ENCODE measurements at places on chromosomes 5 and 9.

DNA sequence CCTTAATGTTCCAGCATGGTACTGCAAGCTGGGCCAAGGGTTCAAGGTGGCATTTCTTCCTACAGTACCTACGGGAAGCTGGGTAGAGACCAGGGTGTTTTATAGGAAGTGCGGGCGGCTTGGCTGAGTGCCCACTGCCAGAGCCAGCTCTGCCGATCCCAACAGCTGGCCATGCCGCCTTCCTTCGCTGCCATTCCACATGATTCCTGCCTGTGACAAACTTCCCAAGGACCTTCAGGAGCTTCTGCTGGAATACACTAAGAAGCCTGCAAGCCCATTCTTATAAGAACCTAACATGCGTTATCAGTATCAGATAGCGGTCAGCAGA is 22.0 kb downstream of the MYO10 start:
- no peak for DNase-seq

DNA sequence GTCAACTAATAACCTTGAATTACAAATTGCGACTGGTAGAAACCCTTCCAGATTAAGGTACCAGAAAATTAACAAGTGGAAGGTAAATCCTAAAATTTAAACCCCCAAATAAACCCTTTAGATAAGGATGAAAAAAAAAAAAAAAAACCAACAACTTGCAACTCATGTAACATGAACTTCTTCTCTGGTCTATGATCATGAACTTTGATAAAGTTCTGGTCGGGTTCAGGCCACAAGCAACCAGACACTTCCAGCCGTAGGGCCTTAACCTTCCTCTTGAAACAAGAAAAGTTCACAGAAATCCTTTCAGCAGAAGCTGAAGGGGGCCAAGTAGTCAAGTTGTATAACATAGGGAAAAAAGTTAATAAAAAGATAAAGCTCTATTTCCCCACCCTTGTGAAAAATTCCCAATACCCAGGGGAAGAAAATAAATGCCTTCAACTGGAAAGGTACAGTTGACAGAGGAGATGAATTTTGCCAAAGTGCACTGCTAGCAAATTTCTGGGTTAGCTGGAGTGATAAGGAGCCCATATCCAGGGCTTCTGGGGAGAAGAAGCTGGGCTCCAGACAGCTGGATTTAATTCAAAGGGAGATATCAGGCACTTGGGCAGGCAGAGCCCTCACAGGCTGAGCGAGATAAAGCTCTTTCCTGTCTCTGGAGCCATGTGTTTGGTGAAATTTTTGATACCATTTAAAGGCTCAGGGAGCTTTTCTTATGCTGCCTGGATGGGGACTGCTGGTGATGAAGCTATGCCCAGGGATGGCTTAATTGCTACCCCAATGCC is 234.2 kb upstream of the PANK3 start:
- no peak for DNase-seq

DNA sequence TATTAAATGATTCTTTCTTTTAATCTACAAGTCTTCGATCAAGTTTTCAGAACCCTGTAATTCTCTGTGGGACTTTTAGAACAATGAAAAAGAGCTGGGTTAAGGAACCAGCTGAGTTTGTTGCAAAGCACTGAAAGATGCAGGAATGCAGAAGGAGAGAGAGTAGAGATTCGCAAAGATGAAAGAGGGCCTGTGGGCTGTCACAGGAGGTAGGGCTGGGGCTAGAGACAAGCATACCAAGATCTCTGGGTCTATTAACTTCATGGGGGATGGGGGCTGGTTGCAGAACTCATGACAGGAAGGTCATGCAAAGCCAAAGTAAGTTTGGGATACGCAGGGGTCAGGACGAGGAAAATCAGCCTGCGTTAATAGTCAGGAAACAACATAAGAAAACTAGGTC is 81.8 kb downstream of the LURAP1L start:
- DNase-seq = no peak

- no peak for DNase-seq
Measured at GRCh38 chr9:120742951-120743416, 28.7 kb upstream of the MEGF9 start.

GRCh38 chr5:115465431-115465830 is 79.1 kb downstream of the FEM1C start:
- no peak for DNase-seq

GRCh38 chr5:136998854-136999357 is 500.2 kb downstream of the SPOCK1 start:
- no peak for DNase-seq

DNA sequence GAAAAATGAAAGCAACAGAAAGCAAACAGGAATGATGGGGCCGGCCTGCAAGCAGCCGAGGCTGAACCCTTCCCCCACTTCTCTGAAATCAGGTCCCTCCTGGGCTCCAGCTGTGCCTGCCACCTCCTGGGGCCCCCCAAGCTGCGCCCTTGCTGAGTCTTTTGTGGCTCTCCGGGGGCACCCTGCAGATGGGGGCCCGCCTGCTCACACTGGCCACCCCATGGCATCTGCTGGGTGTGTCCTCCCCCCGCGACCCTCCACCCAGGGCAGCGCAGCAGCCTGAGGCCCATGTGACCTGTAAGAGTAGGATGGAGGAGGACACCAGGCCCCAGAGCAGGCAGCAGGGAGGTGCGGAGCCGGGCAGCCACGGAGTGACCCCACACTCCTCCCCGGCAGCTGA is 5.7 kb downstream of the GPSM1 start:
- DNase-seq = no peak

GRCh38 chr9:79663300-79663699 is 91.5 kb downstream of the TLE4 start:
- no peak for DNase-seq

DNA sequence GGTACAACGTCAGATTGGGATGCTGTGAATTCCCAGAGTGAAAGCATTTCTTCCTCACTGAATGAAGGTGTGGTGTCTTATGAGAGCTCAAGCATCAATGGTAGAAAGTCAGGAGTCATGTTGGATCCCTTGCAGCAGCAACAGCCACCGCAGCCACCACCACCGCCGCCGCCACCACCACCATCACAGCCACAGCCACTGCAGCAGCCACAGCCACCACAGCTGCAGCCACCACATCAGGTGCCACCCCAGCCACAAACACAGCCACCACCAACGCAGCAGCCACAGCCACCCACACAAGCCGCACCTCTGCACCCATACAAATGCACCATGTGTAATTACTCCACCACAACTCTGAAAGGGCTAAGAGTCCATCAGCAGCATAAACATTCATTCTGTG is 62.4 kb downstream of the ZNF462 start:
- no peak for DNase-seq

GRCh38 chr9:121772600-121773285 is 121.3 kb downstream of the DAB2IP start:
- DNase-seq = no peak

GRCh38 chr9:119483153-119483552 is 113.9 kb upstream of the BRINP1 start:
- no peak for DNase-seq
